Prostate gland (tissue), 2 donors: ENCODE measurements at places on chromosomes 12 and 14. TPM values are rescaled to one million over a fixed set of nuclear protein-coding genes. Genes with fewer than 3 reads are reported as not detected.

CEBPE gene
- not detected for total RNA-seq

TSPAN11 gene
- total RNA-seq: 4.1 TPM

OTOGL gene
- total RNA-seq: 0.74 TPM

P2RX7 gene
- 1.4 TPM for total RNA-seq

TMEM132C gene
- total RNA-seq: 0.46 TPM

BCL2L2 gene
- 87.3 TPM for total RNA-seq

SLC8B1 gene
- 94.7 TPM for total RNA-seq

ANO4 gene
- 7.2 TPM for total RNA-seq

RHEBL1 gene
- 1.1 TPM for total RNA-seq

KLRC1 gene
- total RNA-seq: not detected

PCK2 gene
- 21.8 TPM for total RNA-seq

UNC79 gene
- total RNA-seq: 0.32 TPM
